Chondrocyte (in vitro differentiated cells): ENCODE measurements at places on chromosomes 2 and 18. TPM values are rescaled to one million over a fixed set of nuclear protein-coding genes. Genes with fewer than 3 reads are reported as not detected.

The KATNAL2 gene
- total RNA-seq, result 5.8 to 9.3 TPM (median 7.4 TPM) in 3 replicates

The CD8B2 gene
- not detected in 3 replicates for total RNA-seq

The ACAA2 gene
- 55.5 to 70.1 TPM (median 60.3 TPM) in 3 replicates for total RNA-seq

The MRO gene
- not detected in 3 replicates for total RNA-seq

The GLI2 gene
- 31.1 to 37.0 TPM (median 36.0 TPM) in 3 replicates for total RNA-seq
